Activated T-cell treated with anti-CD3 and anti-CD28 coated beads for 1 hour (primary cell): ENCODE measurements at places on chromosomes 2 and 18.

DNA sequence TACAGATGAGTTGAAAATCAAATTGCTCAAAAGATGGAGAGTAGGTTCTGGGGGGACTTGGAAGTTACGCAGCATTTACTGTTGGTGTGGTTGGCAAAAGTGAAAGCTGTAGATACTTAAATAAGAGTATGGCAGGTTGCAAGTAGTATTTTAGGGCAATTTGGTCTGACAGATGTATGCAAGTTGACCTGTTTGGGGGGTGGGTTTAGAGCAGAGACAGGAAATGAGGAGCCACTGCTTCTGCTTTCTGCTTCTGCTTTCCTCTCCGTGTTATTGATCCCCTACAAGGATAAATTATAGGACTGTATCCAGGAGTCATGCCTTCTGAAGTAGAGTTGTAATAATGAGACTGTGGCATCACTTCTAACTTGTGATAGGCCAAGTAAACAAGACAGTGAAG, 71.2 kb downstream of the EPAS1 start:
- DNase-seq, result no peak

DNA sequence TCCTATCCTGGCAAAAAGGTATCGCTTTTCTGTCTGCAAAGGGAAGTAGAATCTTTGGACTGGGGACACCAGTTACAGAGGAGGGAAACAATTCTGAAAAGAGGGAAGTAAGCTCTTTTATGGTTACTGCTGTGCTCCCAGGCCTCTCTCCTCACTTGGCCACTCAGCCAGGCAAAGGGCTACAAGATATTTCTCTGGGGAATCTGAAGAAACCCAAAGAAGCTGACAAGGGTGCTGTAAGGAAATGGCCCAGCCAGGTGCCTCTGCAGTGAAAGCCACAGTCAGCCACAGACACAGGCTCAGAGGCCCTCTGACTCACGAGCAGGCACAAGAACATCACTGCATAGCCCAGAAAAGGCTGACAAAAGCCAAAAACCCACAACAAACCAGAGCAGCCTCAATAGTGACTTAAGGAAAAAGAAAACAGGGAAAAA, 5.8 kb downstream of the HDLBP start:
- peak; percentile 54 for DNase-seq

DNA sequence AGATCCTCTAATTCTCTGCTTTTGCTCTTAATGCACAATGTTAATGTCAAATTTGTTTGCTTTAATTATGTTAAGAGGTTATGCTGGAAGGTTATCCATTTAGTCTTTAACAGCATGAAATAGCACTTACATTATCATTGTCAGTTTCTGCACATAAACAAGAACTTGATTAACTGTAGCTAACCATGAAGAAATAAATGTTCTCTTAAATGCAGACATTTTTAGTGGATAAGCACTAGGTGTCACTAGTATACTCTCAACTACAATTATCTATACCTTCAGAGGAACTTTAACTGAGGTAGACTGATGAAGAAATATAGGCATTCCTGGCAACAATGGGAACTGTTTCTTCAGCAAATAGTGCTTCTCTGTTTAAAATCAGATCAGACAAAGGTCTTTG, 178.8 kb upstream of the CHST9 start:
- no peak for DNase-seq

GRCh38 chr18:55300421-55300935, 287.5 kb downstream of the TCF4 start:
- no peak for DNase-seq

DNA sequence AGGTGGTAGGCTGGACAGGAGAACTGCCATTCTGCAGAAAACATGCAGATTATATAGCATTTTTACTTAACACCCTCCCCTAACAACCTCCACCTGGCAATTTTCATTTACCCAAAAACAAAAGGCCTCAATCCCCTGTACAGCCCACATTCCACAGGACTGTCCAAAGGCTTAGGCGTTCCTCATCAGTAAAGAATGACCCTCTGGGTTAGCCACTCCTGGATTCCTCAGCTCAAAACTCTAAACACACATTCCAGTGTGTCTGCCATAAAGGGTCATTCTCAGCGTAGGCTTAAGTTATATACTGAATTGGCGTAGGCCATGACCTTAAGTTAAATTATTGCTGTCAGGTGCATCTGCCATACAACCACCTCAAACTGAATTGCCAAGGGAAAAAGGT, 261.8 kb upstream of the CHAC2 start:
- DNase-seq, result no peak

DNA sequence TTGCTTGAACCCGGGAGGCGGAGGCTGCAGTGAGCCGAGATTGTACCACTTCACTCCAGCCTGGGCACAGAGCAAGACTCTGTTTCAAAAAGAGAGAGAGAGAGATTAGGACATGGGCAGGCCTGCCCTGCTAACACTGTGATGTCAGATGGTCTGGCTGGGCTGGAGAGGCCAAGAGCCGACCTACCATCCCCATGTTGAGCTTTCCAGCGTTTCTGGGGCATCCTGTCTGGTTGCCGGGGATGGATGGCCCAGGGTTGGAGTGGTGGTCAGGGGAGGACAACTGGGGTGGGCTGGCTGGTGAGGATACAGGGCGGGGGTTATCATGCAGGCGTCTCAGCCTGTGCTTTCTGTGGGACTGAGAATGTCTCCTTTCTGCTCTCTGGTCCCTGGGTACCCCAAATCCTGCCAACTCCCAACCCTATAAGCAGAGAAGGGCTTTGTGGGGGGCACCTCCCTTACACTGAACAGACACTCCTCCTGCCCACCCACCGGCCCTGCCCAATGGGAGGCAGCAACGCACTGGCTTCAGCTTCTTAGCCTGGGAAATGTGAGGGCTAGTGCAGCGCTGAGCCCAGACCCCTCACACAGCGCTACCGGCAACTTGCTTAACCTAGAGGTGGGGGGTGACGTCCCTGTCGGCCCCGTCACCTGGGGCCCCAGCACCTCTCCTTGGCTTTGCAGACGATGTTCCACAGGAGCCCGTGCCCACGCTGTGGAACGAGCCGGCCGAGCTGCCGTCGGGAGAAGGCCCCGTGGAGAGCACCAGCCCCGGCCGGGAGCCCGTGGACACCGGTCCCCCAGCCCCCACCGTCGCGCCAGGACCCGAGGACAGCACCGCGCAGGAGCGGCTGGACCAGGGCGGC, 5.4 kb downstream of the SNORC start:
- no peak for DNase-seq

DNA sequence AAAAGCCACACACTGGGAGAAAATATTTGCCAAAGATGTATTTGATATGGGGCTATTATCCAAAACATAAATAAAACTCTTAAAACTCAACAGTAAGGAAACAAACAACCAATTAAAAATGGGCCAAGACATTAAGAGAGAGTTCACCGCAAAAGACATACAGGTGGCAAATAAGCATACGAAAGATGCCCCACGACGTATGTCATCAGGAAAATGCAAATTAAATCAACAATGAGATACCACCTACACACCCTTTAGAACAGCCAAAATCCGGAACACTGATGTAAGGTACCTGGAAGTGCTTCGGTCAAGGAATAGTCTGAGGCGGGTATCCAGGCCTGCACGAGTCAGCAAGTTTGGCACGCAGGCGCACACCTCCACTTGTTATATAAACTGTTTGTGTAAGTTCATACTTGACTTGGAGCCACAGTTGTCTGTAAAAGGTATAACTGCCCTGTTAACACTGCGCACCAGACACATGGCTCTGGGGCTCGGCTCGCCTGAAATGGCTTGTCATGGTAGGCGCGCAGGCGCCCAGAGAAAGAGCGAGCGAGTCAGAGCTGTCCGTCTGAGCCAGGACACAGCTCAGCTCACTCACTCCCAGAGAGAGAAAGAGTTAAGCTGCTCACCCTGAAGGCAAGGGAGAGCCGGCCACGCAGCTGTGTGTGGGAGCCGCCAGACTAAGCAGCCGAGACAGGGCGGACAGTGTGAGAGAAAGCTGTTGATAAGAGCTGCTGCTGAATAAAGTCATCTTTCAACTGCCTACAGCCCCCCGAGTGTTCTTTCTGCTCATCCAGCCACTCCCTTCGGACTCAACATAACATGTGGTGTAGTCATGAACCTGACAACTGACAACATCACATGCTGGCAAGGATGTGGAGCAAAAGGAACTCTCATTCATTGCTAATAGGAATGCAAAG, 87.3 kb downstream of the HNRNPLL start:
- DNase-seq, result no peak
